Stimulated activated CD4-positive, alpha-beta T cell treated with anti-CD3 and anti-CD28 coated beads, TNF-alpha, amount 100 ng/mL, for 4 hours (primary cell): ENCODE measurements at places on chromosomes 12 and 14.

- DNase-seq, result no peak
These were observed 10.9 kb upstream of the HVCN1 start for GRCh38 chr12:110699591-110700445.

- no peak for DNase-seq
These were observed 581 bp downstream of the PAPOLA start for GRCh38 chr14:96502621-96503305.

DNA sequence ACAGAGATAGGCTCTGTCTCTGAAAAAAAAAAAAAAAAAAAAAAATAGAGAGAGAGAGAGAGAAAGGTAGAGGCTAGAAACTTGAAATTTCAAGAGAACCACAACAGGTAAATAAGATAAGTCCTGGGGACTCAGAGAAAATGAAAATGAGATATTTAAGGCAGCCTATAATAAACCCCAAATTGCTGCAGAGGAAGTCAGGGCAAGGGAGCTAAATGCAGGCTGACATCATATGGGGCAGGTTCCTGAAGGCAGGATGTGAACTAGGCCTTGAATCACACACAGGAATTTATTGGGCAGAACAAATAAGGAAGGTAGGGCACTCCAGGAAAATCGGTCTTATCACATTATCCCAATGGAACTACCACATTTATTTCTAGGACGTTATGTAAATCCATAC is 54.9 kb upstream of the NUDT4 start:
- no peak for DNase-seq

DNA sequence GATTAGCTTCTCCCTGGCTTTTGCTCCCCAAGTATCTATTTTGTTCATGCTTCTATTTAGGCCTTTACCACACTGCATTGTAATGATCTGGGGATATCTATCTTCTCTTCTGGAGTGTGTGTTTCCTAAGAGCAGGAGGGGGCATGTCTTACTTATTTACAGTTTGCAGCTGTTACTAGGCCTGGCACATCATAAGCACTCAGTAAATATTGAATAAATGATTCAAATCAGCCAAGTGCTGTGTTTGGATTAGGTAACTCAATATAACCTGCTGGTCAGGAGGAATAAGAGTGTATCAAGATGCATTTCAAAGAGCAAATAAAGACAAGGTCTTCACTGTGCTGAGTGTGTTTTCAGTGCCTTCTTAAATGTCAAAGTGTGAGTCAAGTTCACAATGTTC is 186.1 kb downstream of the FOXG1 start:
- no peak for DNase-seq

DNA sequence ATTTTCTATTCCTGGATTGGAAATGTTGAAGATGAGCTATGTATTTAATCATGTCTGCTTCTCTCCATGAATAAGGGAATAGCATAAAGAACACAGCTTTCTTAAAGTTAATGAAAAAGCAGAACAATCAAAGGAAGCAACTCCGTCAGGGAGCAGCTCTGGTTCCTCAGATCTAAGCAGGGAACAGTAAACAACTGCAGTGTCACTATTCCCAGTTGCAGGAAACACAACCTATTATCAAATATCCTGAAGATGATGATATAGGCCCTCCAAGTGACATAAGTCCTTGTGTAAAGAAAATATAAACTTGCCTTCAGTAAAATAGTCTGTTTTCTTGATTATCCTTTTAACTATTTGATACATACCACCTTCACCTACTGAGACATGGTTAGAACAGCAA is 228.1 kb downstream of the KCNC2 start:
- DNase-seq, result no peak

GRCh38 chr12:110180591-110181005 is 56.4 kb downstream of the IFT81 start:
- DNase-seq, result no peak

DNA sequence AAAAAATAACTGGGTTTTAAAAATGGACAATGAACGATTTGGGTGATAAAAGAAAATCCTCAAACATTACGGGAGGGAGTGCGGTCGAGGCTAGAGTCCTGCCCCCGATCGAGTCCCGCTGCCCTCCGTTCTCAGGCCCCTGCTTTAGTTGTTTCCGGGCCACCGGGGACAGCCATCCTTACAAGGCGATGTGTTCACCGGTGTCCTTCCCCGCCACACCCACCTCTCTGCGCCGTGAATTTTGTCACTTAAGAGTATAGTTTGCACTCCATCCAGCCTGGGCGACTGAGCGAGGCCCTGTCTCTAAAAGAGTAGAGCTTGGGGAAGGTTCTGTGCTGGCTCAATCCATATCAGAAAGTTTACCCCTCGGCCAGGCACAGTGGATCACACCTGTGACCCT is 2.9 kb downstream of the ULK1 start:
- no peak for DNase-seq

DNA sequence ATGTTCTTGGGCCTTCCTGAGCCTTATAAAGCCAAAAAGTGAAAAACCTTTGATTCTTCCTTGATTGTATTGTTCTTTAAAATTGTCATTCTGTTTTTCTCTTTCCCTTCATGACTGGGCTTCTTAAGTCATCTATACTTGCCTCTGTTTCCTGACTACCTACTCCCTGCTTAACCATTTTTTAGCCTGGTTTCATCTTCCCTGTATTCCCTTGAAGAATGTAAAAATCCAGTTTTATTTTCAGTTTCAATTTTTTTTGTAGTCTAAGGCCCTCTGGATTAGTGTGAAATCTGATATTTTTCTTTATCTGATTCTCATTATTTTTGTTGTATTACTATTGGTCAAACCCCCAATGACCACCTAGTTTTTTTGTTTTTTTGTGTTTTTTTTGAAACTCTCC is 46.3 kb downstream of the APAF1 start:
- no peak for DNase-seq

DNA sequence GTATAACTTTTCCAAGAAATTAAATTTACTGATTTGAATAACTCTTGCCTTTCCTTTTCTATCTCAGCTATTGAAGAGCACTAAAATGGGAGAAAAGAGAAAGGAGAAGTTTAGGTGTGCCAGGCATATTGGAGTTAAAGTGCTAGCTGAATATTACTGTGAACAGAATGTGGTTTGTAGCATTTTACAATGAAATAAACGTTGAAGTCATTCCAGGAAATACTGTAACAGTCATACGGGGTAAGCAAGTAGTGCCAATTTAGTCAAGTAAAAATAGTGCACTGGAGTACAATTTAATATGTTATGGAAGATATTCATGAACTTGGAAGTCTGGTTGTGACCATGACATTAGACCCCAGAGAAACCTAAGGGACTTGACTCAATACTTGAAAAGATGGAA is 62.1 kb downstream of the E2F7 start:
- DNase-seq, result no peak

- no peak for DNase-seq
These were observed 29.4 kb downstream of the ANO4 start for GRCh38 chr12:100823963-100824362.

DNA sequence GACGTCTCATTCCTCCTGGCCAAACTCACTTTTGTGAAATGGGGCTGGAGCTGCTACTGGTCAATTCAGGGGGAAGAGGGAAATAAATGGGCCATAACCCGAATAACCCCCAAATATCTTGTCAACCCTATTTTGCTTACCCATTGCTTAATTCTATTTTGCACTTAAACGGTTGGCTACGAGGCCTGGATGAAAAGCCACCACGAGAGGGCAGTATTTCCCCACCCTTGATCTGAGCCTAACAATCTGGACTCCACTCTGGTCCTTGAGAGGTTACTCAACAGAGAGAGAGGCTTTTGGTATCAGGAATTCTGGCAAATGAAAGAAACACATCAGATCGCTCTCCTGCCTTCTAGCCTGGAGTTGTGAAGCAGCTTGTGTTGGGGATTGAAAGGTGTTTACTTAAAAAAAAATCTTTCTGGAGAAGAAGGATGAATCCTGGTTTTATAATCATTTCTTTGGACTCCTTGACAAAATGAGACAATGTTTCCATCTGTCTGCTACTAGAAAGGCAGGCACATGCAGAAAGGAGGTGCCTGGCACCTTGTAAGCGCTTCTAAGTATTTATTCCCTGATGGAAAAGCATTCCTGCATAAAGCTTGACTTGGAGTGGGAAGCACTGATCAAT is 22.4 kb upstream of the FBXO21 start:
- peak; percentile 22 for DNase-seq

GRCh38 chr14:41825622-41826021 is 218.9 kb downstream of the LRFN5 start:
- no peak for DNase-seq

GRCh38 chr12:63093084-63093483 is 57.9 kb downstream of the AVPR1A start:
- no peak for DNase-seq

- DNase-seq, result no peak
These were observed 165.0 kb downstream of the GRIN2B start for GRCh38 chr12:13816394-13816793.
